ENCODE measurements at places on chromosomes 2 and 18.

DNA sequence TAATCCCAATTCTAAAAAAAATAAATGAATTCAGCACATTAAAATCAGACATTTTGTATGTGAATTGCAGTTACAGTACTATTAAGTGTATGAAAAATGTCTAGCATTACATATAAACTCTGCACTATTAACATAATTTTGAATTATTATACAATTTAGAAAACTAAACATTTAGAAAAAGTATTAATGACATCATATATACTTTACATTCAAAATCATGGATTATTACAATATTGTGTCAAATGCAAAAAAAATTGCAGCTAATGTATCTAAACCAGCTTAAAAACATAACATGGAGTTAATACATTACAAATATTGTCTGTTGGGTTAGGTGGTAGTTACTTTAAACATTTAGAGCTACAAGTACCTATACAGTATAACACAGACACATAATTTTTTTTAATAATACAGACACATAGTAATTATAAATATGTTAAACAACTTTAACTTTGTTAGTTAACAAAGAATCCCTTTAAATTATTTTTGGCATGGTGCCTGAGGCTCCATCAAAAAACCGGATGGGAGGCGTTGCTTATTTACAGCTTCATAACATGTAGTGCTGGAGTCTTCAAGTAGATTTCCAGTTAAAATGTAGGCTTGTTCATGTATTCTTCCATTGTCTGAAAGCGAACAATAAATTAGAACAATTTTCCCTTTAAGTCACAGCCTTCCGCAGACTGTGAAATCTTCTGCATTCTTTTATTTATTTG lies 79.1 kb downstream of the AP1S3 start:
- DNase-seq, result no peak

DNA sequence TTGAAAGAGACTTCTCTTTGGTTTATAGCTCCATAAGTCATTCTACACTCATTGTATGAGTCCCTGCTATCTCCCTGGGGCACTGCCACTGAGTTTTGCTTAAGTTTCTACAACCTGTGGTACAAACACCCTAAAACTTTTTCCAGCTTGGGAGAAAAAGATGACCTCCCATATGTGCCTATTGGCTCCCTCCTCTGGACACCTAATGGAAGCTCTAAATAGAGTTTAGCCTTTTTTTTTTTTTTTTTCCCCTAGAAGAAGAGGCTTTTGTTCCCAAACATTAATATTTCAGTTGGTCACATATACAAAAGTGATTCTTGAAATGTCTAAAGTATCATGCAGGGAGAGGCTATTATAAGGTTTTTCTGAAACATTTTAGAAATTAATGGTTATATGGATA lies 547.2 kb upstream of the TMEFF2 start:
- no peak for DNase-seq

DNA sequence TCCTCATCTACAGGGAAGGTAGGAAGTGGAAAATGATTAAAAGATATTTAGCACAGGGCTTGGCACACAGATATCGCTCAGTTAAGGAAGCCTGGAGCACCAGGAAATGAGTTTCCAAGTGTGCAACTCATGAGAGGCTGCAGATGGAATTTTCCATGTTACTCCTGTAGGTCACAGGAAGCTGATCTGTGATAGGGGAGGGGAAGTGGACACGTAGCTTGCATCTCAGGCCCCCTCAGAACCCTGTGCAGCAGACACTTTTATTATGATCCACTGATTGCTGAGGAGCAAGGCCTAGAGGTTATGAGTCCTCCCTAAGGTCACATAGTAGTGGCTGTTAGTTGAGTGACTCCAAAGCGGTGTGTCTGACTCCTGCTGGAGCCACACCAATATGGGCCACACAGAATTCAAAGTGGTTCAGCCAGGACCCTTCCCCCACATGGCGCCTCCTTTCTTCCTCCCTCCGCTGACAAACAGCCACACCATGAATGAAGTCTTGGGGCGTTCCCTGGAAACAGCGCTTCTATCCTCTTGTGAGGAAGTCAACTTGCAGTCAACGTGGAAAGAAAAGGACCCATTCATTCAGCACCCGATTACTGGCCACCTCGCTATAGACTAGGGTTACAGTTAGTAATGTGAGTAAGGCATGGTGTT lies 21.5 kb downstream of the DYSF start:
- no peak for DNase-seq

DNA sequence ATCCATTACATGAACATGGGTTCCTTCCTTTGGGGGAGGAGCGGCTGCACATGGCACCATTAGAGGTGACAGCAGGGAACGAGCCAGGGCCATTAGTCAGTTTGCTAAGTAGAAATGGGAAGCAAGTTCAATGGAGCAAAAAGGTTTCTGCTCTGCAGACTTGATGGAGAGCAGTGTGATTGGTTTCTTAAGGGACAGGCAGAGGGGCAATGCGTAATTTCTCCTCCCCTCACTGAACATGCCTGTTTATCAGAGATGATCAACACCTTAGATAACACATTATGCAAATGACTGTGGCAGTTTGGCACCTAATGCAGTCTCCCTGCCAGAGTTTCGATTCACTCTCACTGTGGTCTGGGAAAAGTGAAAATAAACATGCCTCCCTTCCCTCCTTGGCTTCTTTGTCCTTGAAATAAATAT lies 414.5 kb downstream of the STK39 start:
- DNase-seq, result peak; percentile 21
